Vagina (tissue), 2 donors: ENCODE measurements at places on chromosomes 6 and 20.
A peak's percentile ranks its signal among the peaks of the same experiment; 100 is the strongest.

DNA sequence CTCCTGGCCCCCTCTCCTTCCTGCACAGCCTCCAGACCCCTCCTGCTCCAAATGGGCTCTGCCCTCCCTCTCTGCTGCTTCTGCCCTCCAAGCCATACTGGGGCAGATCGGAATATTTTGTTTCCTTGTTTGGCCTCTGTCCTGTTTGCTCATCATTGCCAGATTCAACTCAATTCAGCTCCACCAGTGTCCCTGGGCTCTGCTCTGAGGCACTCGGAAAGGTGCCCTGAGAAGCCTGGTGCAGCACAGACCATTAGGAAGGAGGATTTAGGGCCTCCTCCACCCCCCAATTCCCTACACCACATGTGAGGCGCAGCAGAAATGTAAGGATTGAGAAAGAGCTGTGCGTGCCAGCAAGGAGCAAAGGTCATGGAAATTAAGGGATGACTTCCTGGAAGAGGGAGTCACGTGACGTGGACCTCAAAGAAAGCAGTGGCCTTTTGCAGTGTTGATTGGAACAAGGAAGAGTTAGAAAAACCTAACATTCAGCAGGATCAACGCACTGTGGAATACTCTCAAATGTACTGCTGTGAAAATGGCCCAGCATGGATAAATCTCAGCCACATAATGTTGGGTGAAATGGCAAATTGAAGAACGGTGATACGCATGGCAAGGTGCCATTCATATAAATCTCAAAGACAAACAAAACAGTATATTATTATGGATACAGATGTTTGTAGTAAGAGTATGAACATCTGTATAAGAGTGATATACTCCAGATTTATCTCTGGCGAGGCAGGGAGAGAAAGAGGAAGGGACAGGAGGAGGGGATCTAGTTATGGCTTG is 229.5 kb upstream of the RNF24 start:
- no peak for DNase-seq

- no peak for DNase-seq
Measured at GRCh38 chr20:3081641-3082040, 2.9 kb downstream of the AVP start.

- DNase-seq, result no peak
Measured at GRCh38 chr6:146741609-146742008, 142.8 kb downstream of the ADGB start.

- no peak for DNase-seq
Measured at GRCh38 chr6:73078908-73079610, 146.2 kb downstream of the KHDC1L start.

DNA sequence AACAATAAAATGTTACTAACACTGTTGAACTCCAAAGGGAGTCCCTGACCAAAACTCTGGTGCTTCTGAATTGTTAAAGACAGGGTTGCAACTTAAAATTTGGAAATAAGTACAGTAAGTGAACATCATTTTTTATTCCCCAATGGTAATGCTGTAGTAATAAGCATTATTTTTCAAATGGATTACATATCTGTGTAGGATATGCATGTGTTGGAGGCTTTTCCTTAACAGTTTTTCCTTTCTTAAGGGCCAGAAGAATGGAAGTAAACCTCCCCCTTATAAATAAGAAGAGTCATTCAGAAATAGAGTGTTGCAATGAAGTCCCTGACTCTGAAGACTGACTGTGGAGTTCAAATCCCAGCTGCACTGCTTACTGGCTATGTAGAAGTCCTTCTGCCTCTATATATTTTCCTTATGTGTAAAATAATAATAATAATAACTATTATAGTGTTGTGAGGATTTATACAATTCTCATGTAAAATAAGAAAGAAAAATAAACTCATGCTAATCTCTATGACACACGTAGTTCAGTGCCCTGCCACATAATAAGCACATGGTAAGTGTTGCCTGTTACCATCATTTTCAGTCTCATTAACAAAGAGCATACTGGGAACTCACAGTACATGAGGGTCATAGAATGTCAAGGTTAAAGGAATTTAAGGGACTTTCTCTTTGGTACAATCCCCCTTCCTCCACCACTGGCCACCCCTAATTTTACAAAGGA is 129.8 kb upstream of the SMLR1 start:
- DNase-seq, result no peak

- no peak for DNase-seq
Measured at GRCh38 chr6:160315310-160315709, 32.9 kb upstream of the SLC22A3 start.

DNA sequence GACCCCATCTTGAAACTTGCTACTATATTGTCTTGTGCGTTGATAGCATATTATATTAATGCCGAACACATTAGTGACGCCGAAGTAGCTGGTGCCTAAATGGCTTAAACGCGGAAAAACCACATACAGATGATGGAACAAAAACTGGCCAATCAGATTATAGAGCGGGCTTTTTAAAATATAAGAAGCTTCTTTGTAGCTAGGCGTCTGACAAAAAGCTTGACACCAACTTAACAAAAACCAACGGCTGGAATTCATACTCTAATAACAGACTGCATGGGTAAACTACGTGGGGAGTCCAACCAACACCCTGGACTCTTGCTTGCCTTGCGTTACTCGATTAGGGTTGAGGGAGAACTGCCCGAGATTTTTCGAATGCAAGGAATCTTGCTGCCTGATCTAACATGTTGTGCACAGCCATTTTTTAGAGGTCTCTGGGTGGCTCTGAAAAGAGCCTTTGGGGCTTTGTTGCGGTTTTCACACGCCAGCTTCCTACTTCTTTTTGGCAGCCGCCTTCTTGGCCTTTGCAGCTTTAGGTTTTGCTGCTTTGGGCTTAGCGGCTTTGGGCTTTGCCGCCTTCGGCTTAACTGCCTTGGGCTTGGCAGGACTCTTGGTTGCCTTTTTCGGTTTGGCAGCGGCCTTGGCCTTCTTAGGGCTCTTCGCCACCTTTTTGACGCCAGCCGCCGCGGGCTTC is 45.7 kb downstream of the OR2B2 start:
- DNase-seq, result no peak

GRCh38 chr6:134961366-134961765 is 11.5 kb upstream of the ALDH8A1 start:
- no peak for DNase-seq

- DNase-seq, result no peak
Measured at GRCh38 chr6:3809515-3809891, 39.7 kb upstream of the FAM50B start.

DNA sequence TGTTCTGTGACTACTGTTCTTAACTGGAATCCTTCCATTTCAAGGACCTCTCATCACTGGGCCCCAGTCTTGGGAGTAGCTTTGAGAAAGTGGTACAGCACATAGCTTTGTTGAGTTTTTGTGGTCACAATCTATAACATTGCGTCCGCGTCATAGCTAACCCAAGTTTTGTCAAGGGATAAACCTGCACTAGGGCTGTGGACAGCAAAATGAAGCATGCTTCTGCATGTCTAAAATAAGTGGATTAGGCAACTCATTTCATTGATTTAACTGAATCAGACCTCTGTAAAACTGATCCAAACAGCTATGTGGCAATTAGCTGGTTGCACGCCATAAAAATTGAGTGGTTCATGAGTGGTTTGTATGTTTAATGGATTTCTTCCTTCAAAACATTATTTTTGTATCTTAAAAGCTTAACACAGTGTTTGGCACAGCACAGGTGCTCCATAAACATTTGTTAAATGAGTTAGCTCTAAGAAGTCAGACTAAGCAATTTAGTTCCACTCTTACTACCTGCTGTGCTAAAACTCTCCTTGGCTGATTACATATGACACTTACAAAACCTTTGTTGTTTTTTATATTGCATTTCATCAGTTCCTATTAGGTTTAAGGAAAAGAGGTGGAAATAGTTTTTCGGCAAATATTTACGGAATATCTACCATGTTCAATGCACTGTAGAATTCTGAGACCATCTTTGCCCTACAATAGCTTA is 160.3 kb upstream of the ATXN1 start:
- no peak for DNase-seq

- DNase-seq, result no peak
Measured at GRCh38 chr6:168537540-168537884, 96.5 kb downstream of the SMOC2 start.

DNA sequence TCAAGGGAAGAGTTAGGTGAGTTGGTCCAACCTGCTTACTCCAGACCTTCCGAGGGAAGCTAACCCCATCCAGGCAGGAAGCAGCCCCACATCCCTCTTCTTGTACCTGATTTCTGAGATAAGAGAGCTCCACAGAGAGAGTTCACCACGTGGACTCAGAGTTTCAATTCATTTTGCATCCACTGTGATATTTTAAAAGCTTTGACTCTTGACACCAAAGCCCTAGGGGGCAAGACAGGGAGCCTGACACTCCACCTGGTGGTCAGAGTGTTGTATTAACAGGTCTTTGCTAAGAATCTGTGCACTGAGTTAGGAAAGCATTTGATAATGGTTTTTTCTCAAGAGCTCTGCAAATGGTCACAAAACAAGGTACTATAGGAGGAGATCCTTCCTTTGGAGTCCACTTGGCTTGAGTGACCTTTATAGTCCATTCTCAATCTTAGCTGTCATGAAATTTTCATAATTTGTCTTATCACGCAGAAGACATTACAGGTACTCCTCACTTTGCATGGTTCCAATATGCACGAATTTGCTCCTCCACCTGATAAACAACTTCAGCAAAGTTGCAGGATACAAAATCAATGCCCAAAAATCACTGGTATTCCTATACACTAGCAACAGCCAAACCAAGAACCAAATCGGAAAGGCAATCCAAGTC is 56.2 kb upstream of the RIPOR2 start:
- DNase-seq, result no peak

DNA sequence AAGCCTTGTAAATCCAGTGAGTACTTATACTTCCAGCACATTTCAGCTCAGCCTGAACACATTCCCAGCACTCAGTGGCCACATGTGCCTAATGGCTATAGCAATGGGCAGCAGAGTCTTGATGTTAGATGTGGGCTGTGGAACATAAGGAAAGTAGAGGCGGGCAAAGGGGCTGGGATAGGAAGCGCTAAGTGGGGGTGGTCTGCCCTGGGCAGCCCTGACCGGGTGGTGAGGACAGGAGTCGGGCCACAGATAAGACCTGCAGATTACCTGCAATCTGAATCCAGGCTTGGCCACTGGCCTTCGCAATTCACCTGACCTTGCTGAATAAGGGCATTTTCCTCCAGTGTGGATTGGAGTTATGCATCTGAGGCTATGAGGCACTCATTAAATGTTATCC is 11.1 kb upstream of the HMGA1 start:
- no peak for DNase-seq

GRCh38 chr20:63830841-63831588 is at the start of gene ZBTB46:
Gene ZBTB46, minus strand, starts transcription at chr20:63831264. Its CDS starts 40,507 bp downstream, at chr20:63790757.
- DNase-seq, result no peak

GRCh38 chr6:162690158-162690557 is 37.4 kb downstream of the PRKN start:
- DNase-seq, result no peak

GRCh38 chr6:1347161-1347560 is 35.3 kb downstream of the FOXQ1 start:
- no peak for DNase-seq

GRCh38 chr6:150687508-150687907 is 87.8 kb downstream of the PLEKHG1 start:
- no peak for DNase-seq

DNA sequence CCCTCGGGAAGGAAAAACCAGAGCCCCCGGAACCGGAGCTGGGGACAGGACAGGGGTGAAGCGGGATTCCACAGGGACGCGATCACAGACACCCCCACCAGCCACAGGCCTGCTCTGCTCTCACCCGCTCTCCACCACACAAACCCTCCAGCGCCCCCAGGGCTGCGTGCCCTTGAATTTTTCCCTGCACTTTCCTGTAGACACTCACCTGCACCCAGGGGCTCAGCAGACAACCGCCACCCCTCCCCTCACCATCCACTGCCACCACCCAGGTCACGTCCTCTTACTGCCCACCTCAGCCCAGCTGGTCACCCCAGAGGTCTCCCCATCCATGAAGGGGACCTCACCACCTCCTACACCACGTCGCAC is 631 bp downstream of the ULBP2 start:
- peak; percentile 95 for DNase-seq

DNA sequence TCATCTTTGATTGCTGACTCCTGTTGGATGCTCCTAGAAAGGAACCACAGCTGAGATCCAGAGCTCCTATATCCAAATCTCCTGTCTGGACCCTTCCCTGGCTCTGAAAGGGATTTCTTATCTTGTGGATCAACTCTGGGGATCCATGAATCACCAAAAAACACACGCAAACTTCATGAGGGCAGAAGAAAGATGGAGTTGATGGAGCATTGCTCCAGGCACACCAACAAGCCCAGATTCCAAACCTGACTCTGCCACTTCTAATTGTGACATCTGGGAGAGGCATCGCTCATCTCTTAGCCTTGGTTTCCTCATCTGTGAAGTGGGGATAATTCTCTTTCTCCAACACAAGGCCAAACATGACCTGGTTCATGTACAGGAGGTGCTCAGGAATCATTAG is 6.7 kb downstream of the KCNS1 start:
- DNase-seq, result no peak

DNA sequence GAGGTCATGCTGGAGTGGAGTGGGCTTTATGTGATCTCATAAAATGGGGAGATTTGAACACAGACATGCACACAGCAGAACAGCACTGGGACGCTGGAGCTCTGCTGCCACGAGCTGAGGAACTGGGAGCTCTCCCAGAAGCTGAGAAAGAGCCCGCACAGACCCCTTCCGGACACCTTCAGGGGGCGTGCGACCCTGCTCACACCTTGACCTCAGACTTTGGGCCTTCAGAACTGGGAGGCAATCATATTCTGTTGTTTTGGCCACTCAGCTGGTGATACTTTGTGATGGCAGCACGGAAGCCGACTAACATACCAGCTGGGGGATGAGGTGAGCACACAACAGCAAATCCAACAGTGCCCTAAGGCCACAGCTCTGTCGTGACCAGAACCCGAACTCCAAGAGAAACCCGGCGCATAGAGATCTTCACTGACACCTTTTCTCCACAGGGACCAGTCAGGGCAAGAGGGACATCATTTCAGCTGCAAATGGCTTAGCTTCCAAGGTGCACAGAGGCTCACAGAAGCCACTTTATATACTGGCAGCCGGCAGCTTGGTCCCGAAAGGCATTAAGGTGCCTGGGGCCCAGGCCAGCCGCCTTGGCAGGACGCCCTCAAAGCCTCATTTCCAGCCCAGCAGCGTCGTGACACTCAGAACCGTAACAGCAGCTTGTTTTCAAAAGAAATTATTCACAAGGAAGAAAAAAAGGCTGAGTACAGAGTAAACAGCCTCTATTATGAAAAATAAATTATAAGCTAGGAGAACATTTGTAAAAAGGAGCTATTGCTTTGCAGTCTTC is 89.3 kb downstream of the RNASET2 start:
- DNase-seq, result no peak

GRCh38 chr20:45470262-45470931 is 844 bp downstream of the WFDC2 start:
- no peak for DNase-seq

GRCh38 chr20:53917145-53918019 is 153.0 kb downstream of the BCAS1 start:
- DNase-seq, result no peak

- no peak for DNase-seq
Measured at GRCh38 chr6:11230158-11231107, 2.0 kb downstream of the NEDD9 start.

GRCh38 chr6:11111769-11112437 is 378 bp upstream of the ERVFRD-1 start:
- no peak for DNase-seq
